ENCODE measurements at places on chromosomes 6 and 20. TPM values are rescaled to one million over a fixed set of nuclear protein-coding genes. Genes with fewer than 3 reads are reported as not detected.

OLIG3 gene
- not detected for total RNA-seq

TRIM31 gene
- not detected for total RNA-seq

C6orf15 gene
- not detected for total RNA-seq

CLPSL1 gene
- total RNA-seq = not detected

TCP11 gene
- 0.18 TPM for total RNA-seq

HELZ2 gene
- 47.2 TPM for total RNA-seq
